ENCODE measurements at places on chromosomes 7 and 10. TPM values are rescaled to one million over a fixed set of nuclear protein-coding genes. Genes with fewer than 3 reads are reported as not detected.

Gene SFRP5
- total RNA-seq: 3.3 TPM

Gene ETV1
- 91.2 TPM for total RNA-seq

Gene CLDN3
- total RNA-seq: 19.1 TPM

DNA sequence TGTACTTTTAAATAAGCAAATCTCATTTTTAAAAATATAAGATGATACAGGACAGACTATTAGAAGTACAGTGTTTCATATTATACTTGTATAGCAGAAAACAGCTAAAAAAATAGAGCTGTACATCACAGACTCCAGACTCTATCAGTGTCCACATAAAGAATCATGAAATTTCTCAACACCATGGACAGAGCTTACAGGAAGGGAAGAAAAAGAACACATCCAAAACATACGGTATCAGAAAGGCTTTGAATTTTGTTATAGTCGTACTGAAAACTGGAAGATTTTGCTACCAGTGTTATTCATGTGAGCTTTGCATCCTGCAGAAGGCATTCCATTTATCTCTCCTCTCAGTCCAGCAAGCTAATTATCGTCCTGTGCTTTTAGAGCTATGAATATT, 183.2 kb upstream of the PTPRZ1 start:
- DNase-seq: no peak

GRCh38 chr7:44052771-44053365, 8.4 kb downstream of the DBNL start:
- no peak for DNase-seq

GRCh38 chr7:28626624-28627262, 214.4 kb downstream of the CREB5 start:
- DNase-seq: peak; percentile 21

GRCh38 chr7:157301610-157302120, 35.1 kb upstream of the DNAJB6 start:
- DNase-seq: no peak

DNA sequence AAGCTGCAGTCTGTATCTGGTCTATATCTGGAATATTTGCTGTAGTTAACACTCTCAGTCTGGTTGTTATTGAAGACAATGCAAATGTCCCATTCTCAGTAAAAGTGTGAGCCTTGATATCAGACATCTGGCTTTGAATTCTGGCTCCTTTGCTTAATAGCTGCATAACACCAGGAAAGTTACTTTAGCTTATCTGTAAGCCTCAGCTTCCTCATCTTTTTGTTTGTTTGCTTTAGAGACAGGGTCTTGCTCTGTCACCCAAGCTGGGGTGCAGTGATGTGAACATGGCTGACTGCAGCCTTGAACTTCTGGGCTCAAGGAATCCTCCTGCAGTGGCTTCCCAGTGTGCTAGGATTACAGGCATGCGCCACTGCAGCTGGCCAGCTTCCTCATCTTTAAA, 41.3 kb downstream of the CNNM2 start:
- DNase-seq: no peak

DNA sequence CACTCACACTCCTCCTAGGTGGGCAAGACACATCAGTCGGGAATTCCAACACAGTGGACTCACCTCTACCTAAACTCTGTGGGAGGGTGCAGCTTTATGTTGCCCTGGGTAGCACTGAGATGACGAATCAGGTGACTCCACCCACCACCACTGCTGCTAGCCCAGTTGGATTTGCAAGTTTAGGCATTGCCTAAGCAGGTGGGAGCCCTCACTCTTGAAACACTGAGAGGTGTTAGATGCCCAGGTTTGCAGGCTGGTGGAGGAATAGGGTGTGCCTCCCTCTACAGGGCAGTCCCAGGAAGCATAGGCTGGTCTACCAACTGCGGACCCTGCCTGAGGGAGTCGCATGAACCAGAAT, 708.9 kb downstream of the POM121L12 start:
- DNase-seq: peak; percentile 48

GRCh38 chr7:25359471-25360059, 131.3 kb upstream of the NPVF start:
- no peak for DNase-seq

- DNase-seq: no peak
These were observed 37.2 kb downstream of the ERLIN1 start for GRCh38 chr10:100148353-100149211.

- peak; percentile 42 for DNase-seq
These were observed 33.2 kb upstream of the MXI1 start for GRCh38 chr10:110174201-110174600.

DNA sequence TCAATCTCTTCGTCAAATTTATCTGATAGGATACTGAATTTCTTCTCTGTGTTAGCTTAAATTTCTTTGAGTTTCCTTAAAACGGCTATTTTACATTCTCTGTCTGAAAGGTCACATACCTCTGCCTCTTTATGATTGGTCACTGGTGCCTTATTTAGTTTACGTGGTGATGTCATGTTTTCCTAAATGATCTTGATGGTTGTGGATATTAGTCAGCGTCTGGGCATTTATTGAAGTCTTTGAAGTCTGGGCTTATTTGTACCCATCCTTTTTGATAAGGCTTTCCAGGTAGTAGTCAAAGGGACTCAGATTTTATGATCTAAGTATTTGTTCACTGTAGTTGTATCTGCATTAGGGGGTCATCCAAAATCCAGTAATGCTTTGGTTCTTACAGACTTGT, 1407.5 kb upstream of the LRRTM3 start:
- no peak for DNase-seq

GRCh38 chr7:135380351-135380750, 129.6 kb downstream of the CNOT4 start:
- no peak for DNase-seq

DNA sequence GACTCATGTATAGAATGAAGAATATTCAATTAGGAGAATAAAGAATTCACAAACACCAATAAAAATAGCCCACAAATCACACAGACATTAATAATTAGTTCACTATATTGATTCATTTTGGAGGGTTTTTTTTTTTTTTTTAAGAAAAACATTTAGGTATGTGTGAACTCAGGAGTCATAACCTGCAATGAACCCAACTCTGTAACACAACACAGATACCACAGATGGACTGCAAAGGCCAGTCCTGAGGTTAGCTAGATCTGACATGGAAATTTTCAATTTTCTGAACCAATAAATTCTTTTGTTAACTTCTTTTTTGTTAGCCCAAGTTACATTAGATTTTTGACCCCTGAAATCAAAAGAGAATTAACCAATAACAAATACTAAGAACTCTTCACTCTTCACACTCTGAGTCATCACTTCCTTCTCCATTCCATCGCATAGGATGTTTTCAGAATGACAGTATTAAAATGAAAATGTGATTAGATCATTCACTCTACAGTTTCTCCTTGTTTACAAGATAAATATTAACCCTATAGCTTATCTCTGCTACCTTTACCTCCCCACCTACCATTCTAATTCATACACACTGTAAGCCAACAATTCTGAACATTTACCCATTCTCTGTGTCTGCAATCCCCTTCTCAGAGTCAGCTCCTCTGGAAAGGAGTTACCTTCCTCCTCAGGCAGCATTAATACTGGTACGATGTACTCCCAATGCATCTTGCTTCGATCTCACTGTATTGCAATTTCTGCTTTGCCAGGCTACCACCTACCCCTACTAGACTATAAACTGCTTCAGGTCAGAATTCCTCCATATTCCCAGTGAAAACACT, 141.5 kb downstream of the LRRN3 start:
- DNase-seq: no peak

Measured in H1 (cell line).